Activated CD8-positive, alpha-beta memory T cell treated with anti-CD3 and anti-CD28 coated beads for 1 hour (primary cell): ENCODE measurements at places on chromosomes 3 and 15.

- no peak for DNase-seq
Measured at GRCh38 chr3:160697637-160698380, 20.8 kb downstream of the ARL14 start.

GRCh38 chr3:167160781-167161180 lies 219.3 kb downstream of the ZBBX start:
- DNase-seq: no peak

GRCh38 chr3:25781145-25781757 lies 2.0 kb downstream of the NGLY1 start:
- no peak for DNase-seq

- DNase-seq: no peak
Measured at GRCh38 chr3:50146316-50146901, 8.7 kb upstream of the SEMA3F start.

GRCh38 chr3:196537319-196537984 lies 22.3 kb upstream of the SMCO1 start:
- peak; percentile 58 for DNase-seq

DNA sequence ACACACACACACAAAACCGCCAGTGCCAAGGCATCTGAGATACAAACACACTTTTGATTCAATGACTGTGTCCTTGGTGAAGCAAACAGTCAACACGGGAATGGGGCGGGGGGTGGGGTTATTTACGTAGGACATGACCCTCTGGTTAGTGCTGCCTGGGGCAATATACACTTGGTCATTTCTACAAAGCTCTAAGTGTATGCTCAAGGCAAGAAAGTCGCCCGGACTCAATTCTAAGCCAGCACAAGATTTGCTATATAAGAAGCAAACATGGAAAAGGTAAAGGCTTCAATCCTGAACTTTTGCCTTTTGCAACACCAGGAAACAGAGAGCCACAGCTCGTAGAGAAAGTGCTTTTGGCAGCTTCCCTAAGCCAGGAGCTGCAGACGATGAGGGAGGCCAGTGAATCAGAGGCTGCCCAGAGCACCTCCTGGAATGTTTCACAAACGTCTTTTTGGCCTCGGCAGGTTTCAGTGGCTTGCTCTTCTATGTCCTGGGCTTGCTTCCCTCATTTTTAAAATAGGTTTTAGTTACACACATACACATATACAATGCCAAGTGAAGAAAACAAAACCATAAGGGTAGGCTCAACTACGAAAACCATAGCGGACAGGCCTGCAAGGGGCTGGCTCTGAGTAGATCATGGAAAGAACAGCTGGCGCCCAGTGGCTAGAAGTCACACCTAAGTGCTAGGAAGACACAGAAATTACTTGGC lies 73.6 kb downstream of the TM4SF4 start:
- DNase-seq: no peak

GRCh38 chr3:166902374-166902773 lies 477.7 kb downstream of the ZBBX start:
- DNase-seq: no peak

- DNase-seq: no peak
Measured at GRCh38 chr15:61336026-61336638, 107.0 kb upstream of the RORA start.

- DNase-seq: no peak
Measured at GRCh38 chr3:109384164-109384563, 46.8 kb upstream of the DPPA4 start.

DNA sequence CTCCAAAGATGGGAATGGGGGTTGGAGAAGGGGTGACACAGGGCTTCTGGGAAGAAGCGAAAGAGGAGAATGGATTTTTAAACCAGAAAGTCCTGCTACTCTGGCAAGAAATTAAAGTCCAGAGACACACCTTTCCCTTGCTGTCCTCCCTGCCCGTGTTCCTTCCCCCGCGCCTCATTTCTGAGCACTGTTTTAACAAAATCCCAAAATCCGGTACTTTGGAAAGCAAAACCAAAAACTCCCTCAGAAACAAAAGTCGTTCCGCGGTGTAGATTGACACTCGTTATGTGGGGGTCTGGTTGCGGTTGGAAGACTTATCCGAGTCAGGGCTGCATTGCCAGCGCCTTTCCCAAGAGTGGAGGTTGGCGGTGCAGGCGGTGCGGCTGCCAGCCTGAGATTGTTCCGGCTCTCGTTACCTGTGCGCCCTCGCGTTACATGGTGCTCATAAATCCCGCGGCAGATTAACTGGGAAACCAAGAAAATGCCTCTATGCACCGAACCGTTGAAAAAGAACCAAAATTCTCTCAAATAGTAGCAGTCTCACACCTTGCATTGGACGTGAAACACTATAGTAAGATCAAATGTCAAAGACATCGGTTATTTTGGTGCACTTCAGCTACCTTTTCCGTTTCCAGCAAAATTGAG lies 217.7 kb downstream of the MEIS2 start:
- no peak for DNase-seq

- DNase-seq: no peak
Measured at GRCh38 chr15:43253431-43254403, 13.0 kb downstream of the TGM5 start.

- no peak for DNase-seq
Measured at GRCh38 chr3:192805711-192806110, 78.4 kb upstream of the FGF12 start.

GRCh38 chr15:98729446-98730042 lies 81.2 kb downstream of the IGF1R start:
- DNase-seq: no peak

DNA sequence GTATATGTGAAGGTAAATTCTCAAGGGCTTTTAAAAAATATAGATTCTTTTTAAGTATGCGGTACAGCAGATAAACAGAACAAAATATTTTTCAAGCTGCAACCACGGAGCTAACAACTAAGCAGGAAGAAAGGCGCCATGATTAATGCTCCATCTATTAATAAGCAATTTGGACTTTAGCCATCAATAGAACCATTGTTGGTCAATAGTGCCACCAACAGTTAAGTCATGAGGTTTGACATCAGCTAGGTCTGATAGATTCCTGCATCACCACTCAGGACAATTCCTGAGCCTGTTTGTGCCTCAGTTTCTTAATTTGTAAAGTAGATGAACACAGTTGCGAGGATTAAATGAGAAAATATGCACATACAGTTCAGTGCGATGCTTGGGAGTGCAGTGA lies 65.1 kb upstream of the FAM3D start:
- DNase-seq: no peak

DNA sequence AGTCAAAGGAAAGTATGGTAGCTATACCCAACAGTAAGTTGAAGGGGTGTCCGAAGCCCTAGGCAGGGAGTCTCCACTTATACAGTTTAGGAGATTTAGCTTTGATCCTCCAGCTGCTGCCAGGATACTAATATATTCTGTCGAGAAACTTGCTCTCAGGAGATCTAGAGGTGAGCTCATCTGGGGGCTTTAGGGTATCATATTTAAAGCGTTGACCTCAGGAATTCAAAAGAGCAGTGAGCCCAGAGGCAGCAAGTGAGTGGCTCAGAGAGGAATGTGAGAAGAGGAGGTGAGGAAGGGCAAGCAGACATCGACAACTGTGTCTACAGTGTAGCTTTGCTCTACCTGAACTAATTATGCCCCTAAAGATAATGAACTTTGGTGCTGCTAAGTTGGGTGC lies 245.1 kb upstream of the LRTM1 start:
- DNase-seq: no peak

DNA sequence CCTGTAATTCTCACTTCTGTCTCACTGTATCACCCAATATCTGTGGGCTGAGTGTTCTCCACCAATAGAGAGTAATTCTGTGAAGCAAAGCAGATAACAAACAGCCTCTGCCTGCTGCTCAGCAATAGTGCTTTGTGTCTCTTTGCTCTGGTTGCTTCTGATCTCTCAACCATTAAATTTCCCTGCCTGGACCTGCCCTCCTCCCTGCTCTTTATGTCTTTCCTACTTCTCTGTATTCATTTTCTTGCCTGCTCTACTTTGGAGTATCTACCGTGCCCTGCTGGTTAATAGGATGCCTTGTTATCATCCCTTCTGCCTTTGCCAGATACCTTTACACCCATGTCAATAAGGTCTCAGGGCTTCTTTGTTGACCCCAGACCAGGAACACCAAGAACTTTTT lies 102.9 kb upstream of the CGNL1 start:
- DNase-seq: no peak

GRCh38 chr3:32398531-32398930 lies 6.9 kb downstream of the CMTM7 start:
- DNase-seq: no peak

GRCh38 chr15:36185845-36186244 lies 393.6 kb upstream of the CDIN1 start:
- no peak for DNase-seq

DNA sequence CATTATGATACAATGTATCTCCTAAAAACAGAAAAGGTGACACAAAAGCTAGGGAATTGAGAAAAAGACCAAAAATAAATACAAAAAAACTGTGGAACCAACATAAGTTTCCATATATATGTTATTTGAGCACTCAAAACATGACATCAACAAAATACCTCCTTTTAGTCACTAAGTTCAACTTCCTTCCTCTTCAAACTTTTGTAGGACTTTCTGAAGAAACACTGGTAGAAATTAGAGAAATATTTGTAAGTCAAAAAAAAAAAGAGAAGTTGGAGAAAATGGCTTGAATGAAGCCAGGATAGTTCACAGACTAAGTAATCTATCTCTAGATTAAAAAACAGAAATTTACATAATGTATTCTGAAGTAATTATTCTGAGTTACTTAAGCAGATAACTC lies 208.4 kb upstream of the ALCAM start:
- no peak for DNase-seq

GRCh38 chr15:80607287-80607980 lies 87.7 kb upstream of the ABHD17C start:
- no peak for DNase-seq

DNA sequence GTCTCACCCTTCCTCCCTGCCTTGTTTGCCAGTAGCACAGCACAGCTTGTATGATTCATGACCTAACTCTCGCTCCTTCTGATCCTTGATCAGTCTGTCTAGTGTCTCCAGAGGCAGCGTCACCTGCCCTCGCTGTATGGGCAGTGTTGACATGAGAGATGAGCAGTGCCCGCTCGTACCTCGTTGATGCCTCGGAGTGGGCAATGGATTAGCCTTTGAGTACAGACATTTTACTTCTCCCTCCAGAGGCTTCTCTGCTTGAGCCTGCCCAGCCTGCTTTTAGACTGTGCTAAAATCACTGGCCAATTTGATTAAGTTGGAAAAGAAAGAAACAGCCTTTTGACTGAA lies 569.0 kb downstream of the NTRK3 start:
- no peak for DNase-seq

DNA sequence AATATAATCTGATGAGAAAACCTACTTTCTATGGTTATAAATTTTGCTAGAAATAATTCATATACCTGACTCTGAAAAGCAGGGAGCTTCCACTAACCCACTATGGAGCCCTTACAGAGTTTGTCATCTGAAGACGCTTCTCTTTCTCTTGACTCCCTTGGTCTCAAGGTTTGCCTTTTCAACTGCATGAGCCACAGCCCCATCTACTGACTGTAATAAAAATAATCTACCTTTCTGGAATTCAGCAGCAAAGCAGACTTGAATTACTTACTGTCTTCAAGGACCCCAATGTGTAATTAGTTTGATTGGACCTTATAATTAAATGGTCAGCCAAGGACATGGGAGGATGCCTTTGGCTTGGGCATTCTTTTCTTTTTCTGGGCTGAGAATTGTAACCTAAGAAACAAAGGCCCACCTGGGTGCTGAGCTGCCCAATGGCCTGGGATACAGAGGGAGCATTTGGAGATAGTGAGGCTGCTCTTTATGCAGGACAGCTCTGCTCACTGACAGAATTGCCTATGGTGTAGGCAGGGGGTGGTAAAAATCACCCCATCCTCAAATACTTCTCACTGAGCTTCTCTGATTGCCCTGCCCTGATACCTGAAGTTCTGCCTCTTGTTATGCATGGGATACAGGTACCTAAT lies 178.6 kb upstream of the TRIM42 start:
- no peak for DNase-seq

- DNase-seq: no peak
Measured at GRCh38 chr3:145017959-145018358, 1046.3 kb downstream of the DIPK2A start.

DNA sequence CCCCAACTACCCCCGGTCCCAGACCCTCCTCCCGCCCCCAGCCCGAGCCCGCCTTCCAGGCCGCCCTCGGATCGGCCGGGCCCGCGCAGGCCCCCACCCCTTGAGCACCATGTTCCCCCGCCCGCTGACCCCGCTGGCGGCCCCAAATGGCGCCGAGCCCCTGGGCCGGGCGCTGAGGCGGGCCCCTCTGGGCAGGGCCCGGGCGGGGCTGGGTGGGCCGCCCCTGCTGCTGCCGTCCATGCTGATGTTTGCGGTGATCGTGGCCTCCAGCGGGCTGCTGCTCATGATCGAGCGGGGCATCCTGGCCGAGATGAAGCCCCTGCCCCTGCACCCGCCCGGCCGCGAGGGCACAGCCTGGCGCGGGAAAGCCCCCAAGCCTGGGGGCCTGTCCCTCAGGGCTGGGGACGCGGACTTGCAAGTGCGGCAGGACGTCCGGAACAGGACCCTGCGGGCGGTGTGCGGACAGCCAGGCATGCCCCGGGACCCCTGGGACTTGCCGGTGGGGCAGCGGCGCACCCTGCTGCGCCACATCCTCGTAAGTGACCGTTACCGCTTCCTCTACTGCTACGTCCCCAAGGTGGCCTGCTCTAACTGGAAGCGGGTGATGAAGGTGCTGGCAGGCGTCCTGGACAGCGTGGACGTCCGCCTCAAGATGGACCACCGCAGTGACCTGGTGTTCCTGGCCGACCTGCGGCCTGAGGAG lies 472 bp downstream of the CHST14 start:
- no peak for DNase-seq

- no peak for DNase-seq
Measured at GRCh38 chr15:95644100-95644875, 686.2 kb upstream of the NR2F2 start.

GRCh38 chr15:101727186-101727585 lies 2.9 kb upstream of the TARS3 start:
- DNase-seq: no peak

- DNase-seq: no peak
Measured at GRCh38 chr3:78764634-78765033, 1003.2 kb downstream of the ROBO1 start.

- no peak for DNase-seq
Measured at GRCh38 chr3:79902151-79902550, 134.4 kb upstream of the ROBO1 start.

- DNase-seq: no peak
Measured at GRCh38 chr15:40928821-40929659, at the start of gene DLL4. TSS of gene DLL4 (plus strand) at chr15:40929340. CDS start at chr15:40929669, 329 bp downstream.

GRCh38 chr3:157180262-157180661 lies 20.3 kb upstream of the CCNL1 start:
- DNase-seq: no peak
